ENCODE measurements at places on chromosomes 13 and 19.

GRCh38 chr13:109645831-109646230 lies 140.6 kb downstream of the IRS2 start:
- DNase-seq, result no peak

DNA sequence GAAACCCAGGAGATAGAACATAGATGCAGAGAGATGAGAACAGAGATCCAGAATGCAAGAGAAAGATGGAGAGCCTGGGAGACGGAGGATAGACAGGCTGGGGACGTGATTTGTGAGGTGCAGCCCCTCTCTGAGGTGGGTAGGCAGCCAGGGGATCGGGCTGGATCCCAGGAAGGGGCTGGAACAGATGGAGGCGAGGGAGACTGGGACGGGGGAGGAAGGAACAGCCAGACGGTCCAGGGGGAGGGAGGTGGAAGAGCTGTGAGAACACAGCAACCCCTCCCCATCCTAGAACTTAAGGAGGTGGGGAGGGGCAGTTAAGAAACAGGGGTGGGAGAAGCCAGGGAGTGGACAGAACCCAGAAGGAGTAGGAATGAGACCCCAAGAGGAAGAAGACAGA lies 3.1 kb downstream of the SLC17A7 start:
- no peak for DNase-seq

- no peak for DNase-seq
Measured at GRCh38 chr13:110643768-110644421, 28.6 kb downstream of the NAXD start.

- DNase-seq, result peak; percentile 56
Measured at GRCh38 chr19:33819880-33820781, 23.5 kb downstream of the KCTD15 start.

GRCh38 chr19:2462635-2463421 lies 6.1 kb upstream of the LMNB2 start:
- DNase-seq, result peak; percentile 97

DNA sequence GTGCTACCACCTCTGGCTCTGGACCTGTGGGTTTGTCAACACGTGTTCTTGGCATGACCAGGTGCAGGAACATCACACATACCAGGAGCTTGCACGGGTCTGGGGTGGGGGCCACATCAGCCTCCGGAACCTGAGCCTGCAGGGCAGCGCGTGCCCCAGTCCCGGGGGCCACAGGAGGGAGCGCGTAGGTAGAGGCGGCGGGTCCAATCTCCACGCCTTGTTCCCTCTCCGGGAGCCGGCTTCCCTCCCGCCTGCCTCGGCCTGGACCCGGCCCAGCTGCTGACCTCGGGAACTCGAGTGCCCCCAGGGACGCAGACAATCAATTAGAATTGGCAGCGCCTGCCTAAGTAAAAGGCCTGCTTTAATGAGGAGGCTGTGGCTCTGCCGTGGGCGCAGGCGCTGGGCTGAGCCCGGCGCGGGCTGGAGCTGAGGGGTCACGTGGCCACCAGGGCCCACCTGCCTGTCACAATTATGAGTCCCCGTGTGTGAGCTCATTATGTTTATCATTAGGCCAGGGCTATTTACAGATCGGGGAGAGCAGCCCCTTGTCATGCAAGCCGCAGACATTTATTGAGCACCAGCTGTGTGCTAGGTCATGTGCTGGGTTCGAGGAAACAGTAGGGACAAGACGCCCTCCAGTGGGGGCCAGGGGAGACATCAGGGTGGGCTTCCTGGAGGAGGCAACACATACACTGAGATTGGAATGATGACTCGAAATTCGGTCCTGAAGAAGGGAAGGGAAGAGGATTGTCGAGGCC lies 32.2 kb upstream of the TNFAIP8L1 start:
- no peak for DNase-seq

GRCh38 chr19:32349724-32350470 lies 4.5 kb downstream of the ZNF507 start:
- no peak for DNase-seq

DNA sequence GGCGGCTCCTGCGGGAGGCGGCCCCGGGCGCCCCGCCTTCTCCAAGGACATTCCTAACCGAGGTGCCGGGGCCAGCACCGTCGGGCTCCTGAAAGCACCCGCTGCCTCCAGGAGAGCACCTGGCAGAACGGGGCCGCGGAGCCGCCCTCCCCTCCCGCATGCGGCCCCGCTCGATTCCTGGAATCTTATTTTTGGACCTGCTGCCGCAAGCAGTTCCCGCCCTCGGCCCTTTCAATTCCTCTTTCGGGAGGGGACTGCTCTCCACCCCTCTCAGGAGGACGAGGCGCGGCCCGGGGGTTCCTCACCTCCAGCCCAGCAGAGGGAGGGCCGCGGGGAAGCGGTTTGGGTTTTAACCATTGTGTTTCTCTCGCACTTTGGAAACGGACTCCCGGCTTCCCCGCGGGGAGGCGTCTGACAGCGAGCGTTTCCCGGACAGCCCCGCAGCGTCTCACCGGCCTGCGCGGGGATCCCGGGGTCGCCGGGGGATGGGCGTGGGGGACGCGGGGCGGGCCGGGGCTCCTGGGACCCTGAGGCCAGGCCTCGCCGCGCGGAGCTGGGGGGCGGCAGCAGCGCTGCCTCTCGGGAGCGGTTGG lies 849 bp downstream of the GAS6 start:
- DNase-seq, result no peak

- no peak for DNase-seq
Measured at GRCh38 chr19:41350735-41351338, 2.9 kb downstream of the TGFB1 start.

DNA sequence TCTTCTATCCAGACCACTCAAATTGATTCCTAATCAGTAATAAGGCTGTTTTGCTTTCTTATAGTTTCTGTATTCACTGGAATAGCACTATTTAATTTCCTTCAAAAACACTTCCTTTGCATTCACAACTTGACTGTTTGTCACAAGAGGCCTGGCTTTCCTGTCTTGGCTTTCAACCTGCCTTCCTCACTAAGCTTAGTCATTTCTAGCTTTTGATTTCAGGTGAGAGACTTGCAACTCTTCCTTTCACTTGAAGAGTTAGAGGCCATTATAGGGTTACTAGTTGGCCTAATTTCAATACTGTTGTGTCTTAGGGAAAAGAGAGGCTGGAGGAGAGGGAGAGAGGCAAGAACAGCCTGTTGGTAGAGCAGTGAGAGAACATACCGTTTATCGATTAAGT lies 47.0 kb downstream of the SACS start:
- DNase-seq, result no peak

DNA sequence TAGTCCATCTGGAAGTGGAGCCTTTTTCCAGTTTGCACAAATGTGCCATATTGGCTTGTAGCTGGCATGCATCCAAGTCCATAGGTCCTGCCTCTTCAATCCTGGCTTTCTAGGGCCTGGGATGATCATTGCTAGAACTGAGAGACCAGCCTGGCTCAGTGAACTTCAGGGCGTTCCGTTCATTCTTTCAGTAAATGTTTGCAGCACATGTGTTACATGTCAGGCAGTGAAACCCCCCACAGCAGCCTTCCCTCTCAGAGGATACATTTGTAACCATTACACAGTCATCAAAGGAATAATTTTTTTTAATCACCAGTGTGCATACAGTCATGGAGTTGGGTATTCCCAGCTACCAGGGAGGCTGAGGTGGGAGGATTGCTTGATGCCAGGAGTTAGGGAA lies 9.7 kb downstream of the FUT2 start:
- DNase-seq, result no peak

- no peak for DNase-seq
Measured at GRCh38 chr13:36543671-36544070, 111.4 kb downstream of the CCNA1 start.

GRCh38 chr19:46953955-46954501 lies 65.6 kb upstream of the NPAS1 start:
- no peak for DNase-seq

DNA sequence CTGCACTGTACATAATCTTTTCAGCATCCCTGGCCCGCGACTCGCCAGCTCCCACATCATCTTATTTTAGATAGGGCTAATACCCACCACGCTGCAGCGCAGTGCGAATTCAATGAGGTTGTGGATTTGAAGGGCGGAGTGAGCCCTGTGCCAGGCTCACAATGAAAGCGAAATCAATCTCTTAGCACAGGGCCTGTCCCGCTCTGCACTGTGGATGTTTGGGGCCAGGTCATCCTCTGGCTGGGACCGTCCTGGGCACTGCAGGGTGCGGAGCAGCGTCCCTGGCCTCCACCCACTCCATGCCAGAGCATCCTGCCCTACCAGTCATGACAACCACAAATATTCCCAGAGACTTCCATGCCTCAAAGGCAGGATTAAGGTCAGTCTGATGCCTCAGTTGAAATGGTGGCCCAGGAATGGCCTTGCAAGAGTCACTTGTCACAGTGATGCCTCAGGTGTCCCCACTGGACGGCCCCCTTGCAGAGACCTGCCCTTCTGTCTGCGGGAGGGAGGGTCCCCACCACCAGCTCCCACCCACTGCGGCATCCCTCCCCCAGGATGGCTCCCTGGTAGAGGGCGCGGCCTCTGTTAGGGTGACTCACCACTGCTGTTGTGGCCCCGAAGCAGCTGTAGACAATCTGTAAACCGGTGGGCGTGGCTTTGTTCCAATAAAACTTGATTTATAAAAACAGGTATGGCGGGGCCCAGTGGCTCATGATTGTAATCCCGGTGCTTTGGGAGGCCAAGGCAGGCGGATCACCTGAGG lies 5.6 kb downstream of the UHRF1 start:
- DNase-seq, result peak; percentile 35

GRCh38 chr19:30441011-30441410 lies 68.8 kb downstream of the ZNF536 start:
- DNase-seq, result no peak

DNA sequence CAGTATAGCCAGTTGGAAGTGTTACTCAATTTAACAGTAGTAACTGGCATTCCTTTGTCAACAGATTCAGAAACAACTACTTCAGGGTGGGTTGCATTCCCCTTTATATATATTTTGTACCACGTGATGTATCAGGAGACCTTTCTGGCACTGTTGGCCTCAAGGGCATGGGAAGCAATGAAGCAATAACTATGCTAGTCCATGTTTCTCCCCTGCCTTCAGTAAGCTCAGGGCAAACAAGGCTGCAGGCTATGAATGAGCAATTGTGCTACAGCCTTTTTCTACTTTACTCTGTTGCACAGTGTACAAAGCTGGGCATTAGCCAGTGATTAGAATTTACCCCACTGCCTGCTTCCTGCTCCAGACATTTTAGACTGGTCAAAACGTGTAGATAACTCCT lies 348.8 kb downstream of the GPC5 start:
- no peak for DNase-seq

DNA sequence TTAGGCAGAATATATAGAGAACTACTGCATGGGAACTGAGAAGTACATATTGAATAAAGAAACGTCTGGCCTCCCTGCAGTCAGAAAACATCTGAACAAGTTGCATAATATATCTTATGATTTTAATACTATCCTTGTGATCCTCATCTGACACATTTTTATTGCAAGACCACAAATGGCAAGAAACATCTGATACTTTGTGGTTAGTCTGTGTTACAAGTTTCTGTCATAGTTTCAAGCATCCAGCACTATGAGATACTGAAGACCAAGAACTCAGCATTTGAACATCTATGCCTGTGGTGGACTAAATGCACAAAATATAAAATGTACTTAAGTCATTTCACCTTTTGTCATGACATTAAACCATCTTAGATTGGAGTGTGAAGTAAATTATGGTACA lies 1175.8 kb upstream of the MIR17HG start:
- no peak for DNase-seq

DNA sequence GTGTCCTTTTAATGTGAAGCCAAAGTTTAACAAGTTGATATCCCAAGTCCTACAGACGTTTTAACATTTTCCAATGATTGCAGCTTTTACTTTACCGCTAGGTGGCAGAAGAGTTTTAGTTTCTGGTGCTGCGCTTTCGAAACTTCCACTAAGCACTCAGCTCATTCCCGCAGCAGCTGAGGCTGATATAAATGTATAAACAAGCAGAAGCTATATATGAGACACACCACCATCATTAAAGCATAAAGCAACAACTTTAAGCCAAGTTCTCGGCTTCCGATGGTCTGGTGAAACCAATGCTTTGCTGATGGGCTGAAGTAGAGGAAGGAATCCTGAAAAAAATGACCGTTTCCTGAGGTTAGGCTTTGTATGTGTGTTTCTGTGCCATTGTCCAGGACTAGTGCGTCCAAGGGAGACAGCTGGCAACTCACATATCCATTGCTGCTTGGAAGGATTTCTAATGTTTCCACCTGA lies 753.9 kb downstream of the OLFM4 start:
- no peak for DNase-seq

DNA sequence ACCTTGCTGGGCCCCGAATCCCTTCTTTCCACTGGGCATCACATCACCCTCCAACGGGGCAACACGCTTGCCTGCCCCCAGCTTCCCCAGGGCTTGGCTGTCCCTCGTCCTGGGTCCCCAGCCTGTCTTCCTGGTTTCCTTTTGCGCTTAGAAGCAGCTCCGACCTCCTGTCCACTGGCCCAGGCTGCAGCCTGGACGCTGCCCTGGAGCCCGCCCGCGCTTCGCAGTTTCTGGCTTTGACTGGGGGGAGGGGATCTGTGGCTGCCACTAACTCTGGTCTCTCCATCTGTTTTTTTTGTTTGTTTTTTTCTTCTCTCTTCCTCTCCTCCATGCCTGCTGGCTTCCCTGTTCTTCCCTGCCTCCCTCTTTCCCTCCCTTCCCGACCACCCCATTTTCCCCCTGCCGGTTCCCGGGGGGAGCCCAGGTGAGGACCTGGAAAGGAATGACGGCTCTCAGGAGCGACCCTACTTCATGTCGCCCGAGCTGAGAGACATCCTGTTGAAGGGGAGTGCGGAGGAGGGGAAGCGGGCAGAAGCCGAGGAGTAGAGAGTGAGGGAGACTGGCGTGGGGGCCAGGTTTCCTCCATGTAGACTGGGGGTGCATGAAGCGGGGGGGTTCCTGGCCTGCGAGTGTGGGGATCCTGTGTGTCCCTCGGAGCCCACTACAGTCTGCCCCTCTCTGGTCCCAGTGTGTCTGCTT lies 11.5 kb upstream of the ILF3 start:
- DNase-seq, result no peak

- no peak for DNase-seq
Measured at GRCh38 chr19:41748012-41748411, 7.3 kb upstream of the CEACAM6 start.

DNA sequence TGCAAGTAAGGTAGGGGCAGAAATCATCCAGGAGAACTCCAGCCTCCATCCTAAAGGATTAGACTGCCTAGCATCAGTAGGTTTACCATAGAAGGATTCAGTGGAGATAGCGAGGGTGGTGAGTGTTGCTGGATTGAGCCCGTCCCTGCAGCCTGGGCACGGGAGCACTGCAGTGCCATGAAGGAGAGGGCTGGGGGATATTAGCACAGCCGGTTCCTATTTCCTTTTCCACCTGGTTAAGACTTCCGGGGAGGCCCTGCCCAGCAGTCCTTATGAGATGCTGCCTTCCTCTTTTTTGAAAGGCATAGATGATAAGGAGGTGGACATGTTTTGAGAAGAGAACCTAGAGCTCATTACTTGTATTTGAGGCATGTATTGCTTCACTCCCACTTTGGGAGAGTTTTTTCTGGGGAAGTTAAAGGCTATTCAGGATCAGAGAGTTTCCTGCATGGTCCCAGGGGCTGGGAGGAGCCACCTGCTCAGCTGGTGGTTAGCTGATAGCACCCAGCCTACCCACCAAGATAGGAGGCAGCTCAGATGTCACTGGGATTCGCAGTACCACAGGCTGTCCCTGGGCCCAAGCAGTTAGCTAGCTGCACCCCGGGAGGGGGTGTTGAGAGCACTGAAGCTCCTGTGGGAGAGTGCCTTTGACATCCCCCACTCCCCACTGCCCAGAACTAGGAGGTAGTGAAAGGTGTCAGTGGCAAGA lies 17.2 kb downstream of the ACTN4 start:
- no peak for DNase-seq

- no peak for DNase-seq
Measured at GRCh38 chr19:7865262-7865911, 8.8 kb downstream of the PRR36 start.

- DNase-seq, result no peak
Measured at GRCh38 chr13:99382428-99383133, 75.4 kb upstream of the GPR183 start.

GRCh38 chr19:41774515-41774980 lies 19.2 kb downstream of the CEACAM6 start:
- no peak for DNase-seq

All from AG09319 (cell line).